ENCODE measurements at places on chromosomes 2 and 18. TPM values are rescaled to one million over a fixed set of nuclear protein-coding genes. Genes with fewer than 3 reads are reported as not detected.
A peak's percentile ranks its signal among the peaks of the same experiment; 100 is the strongest.

The GATA6 gene
- 114 TPM for total RNA-seq

GRCh38 chr2:53087262-53087873, 680.2 kb upstream of the CHAC2 start:
- DNase-seq = no peak

- DNase-seq = no peak
Measured at GRCh38 chr2:156005999-156006712, 326.4 kb downstream of the NR4A2 start.

DNA sequence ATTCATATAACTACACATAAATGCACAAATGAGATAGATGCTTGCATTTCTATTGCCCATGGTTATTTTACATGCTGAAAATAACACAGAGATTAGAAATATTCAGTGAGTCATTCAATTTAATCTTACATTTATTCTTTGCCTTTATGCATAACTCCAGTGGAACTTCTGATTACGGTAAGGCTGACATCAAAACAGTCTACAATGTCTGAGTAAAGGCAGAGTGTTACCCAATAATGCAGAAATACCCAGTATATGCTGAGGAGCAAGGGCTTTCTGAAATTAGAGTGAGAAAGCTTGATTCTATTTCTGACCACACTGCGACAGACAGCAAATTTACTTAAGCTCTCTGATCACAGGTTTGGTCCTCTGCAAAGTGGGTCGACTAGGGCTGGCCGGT, 9.2 kb downstream of the NMI start:
- no peak for DNase-seq

The BCL11A gene
- total RNA-seq = 16.2 TPM

The DSC3 gene
- not detected for total RNA-seq

The TMEM247 gene
- total RNA-seq = not detected

The RGPD3 gene
- total RNA-seq = 0.26 TPM

- DNase-seq = no peak
Measured at GRCh38 chr2:41199334-41199733, 747.4 kb upstream of the SLC8A1 start.

- peak; percentile 35 for DNase-seq
Measured at GRCh38 chr2:74530239-74531187, 780 bp downstream of the HTRA2 start.
